Left cardiac atrium (tissue), 4 donors: ENCODE measurements at places on chromosomes 12 and 14. TPM values are rescaled to one million over a fixed set of nuclear protein-coding genes. Genes with fewer than 3 reads are reported as not detected.
A peak's percentile ranks its signal among the peaks of the same experiment; 100 is the strongest.

NRDE2 gene
- total RNA-seq, result 12.0 TPM

TMX1 gene
- 14.7 TPM for total RNA-seq

PTPRO gene
- total RNA-seq, result 2.1 TPM

TMEM121 gene
- 2.2 TPM for total RNA-seq

KLRC1 gene
- total RNA-seq, result not detected

PAWR gene
- 23.7 TPM for total RNA-seq

CFAP251 gene
- 1.3 TPM for total RNA-seq

KRT74 gene
- not detected for total RNA-seq

- DNase-seq, result no peak
Observed at GRCh38 chr12:57368349-57369095, 62.3 kb downstream of the R3HDM2 start.

- DNase-seq, result no peak
Observed at GRCh38 chr12:15706010-15706676, 83.0 kb downstream of the EPS8 start.

DNA sequence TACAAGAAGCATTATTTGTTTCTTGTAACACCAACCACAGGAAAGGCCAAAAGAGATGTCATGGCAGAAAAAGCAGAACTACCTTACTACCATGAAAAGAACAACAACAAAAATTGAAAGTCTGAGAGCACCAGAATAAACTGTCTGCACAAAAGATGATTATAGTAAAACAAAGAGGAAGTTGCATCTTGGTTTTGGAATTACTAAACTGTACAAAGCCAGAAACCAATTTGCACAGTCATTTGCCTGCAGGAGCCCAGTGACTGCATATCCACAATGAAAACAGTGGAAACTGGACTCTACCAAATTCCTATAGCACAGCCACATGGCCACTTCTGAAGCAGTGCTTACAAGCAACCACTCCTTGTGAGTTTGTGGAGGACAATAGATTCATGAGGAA is 276.2 kb downstream of the SSPN start:
- DNase-seq, result no peak

- DNase-seq, result no peak
Observed at GRCh38 chr14:81348061-81348460, 52.1 kb downstream of the STON2 start.

DNA sequence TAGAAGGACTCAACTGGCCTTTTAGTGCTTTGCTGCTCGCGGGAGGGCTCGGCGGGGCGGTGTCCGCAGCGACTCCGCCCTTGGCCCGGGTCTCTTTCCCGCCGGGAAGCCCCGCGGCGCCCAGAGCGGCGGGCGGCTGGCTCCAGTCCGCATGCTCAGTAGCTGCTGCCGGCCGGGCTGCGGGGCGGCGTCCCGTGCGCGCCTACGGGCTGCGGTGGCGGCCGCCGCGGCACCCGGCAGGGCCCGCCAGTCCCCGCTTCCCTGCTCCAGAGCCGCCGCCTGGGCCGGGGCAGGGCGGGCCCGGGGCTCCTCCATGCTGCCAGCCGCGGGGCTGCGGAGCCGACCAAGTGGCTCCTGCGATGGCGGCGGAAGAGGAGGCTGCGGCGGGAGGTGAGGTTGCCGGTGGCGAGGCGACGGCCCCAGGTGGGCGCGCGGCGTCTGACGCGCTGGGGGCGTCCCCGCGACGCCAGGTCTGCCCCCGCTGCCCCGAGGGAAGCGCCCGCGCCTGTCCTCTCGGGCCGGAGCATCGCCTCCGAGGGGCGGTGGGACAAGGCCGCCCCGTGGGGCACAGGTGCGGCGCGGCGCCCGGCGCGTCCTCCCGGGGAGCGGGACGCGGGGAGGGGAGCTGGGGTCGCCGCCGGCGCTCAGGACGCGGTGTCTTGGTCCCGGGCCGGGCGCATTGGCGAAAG is at the start of gene BMAL2:
Gene BMAL2 (plus strand): TSS at position 123 of the 689 bp plus-strand sequence. CDS start 237 bp downstream, at position 360.
- peak; percentile 55 for DNase-seq

GRCh38 chr12:32780071-32780470 is 24.4 kb upstream of the YARS2 start:
- DNase-seq, result no peak

GRCh38 chr12:4446335-4446734 is 720 bp upstream of the FGF6 start:
- no peak for DNase-seq

GRCh38 chr12:59708484-59708883 is 112.7 kb downstream of the SLC16A7 start:
- DNase-seq, result no peak

- no peak for DNase-seq
Observed at GRCh38 chr12:59494617-59495016, 101.2 kb upstream of the SLC16A7 start.
